Activated naive CD4-positive, alpha-beta T cell treated with Interleukin-2 at 50 U/mL for 16 hours (primary cell): ENCODE measurements at places on chromosomes 3 and 15.
A peak's percentile ranks its signal among the peaks of the same experiment; 100 is the strongest.

GRCh38 chr15:68783226-68784058 is 37.3 kb downstream of the ANP32A start:
- peak; percentile 65 for DNase-seq

DNA sequence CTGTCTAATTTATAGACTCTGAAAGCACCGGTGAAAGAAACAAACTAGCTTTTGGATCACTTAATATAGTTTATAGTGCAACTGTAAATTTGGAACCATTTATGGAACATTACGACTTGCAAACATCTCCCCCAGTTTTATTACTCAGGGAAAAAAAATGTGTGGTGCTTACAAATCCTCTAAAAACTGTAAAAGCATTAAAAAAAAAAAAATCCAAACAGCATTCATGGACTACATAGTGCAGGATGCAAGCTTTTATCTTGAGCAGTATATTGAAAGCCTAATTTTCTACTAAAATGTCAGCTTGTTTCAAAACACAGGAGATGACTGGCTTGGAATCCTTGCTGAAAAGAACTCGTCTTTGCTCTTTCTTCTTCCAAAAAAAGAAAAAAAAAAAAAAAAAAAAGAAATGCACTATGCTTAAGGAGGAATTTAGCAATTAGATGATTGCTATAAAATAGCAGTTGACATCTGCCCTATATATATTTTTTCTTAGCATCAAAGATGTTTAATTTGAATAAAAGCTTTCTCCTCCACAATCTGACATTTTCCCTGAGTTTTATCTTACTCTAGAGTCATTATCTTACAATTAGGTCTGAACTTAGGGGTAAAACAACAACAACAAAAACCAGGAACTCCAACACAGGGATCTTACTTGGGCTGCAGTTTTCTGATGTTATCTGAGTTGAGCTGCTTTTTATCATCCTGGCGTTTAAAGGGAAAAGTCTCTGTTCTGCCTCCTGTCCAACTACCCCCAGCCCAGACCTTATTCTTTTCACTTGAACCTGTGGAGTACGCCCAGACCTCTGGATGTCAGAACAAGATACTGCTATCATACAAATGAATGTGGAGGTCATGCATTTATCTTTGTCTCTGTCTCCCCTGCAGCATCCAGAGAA is 62.6 kb upstream of the PDZRN3 start:
- DNase-seq, result no peak

- no peak for DNase-seq
Observed at GRCh38 chr3:177034832-177035475, 162.3 kb downstream of the TBL1XR1 start.

GRCh38 chr3:195188426-195188927 is 82.5 kb downstream of the XXYLT1 start:
- no peak for DNase-seq

DNA sequence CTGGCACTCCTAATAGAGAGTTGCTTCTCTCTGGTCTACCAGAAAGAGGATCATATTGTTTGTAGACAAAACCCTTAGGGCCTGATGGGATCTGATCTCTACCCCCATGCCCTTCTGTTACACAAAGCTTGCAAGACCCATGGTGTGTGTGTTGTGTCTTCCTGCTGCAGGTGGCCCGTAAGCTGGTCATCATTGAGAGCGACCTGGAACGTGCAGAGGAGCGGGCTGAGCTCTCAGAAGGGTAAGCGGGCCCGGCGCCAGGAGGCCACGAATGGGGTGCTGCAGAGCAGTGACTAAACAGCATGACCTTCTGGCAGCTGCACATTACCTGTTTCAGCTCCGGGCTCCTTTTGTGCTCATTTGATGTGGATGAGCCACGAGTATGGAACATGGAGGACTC is 18.2 kb downstream of the TPM1 start:
- no peak for DNase-seq

GRCh38 chr15:25065876-25066275 is 111.1 kb downstream of the SNRPN start:
- DNase-seq, result no peak

- no peak for DNase-seq
Observed at GRCh38 chr3:145183261-145183660, 977.7 kb downstream of the PLOD2 start.

GRCh38 chr15:32704395-32704981 is 13.3 kb upstream of the GREM1 start:
- DNase-seq, result no peak

DNA sequence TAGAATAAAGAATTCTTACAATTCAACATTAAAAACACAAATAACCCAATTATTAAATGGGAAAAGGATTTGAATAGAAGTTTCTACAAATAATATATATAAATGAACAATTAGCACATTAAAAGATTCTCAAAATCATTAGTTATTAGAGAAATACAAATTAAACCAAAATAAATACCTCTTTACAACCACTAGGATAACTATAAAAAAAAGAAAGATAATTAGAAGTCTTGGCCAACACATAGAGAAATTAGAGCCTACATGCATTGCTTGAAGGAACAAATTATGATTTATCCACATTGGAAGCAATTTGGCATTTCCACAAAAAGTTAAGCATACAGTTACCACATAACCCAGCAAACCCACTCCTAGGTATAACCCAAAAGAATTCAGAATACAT is 502.3 kb upstream of the UBE2E2 start:
- DNase-seq, result no peak

- no peak for DNase-seq
Observed at GRCh38 chr3:104549099-104549714, 817.5 kb upstream of the ALCAM start.

GRCh38 chr3:63945558-63946096 is 33.4 kb upstream of the SCAANT1 start:
- DNase-seq, result no peak

GRCh38 chr3:115084686-115085085 is 62.4 kb downstream of the ZBTB20 start:
- DNase-seq, result no peak

DNA sequence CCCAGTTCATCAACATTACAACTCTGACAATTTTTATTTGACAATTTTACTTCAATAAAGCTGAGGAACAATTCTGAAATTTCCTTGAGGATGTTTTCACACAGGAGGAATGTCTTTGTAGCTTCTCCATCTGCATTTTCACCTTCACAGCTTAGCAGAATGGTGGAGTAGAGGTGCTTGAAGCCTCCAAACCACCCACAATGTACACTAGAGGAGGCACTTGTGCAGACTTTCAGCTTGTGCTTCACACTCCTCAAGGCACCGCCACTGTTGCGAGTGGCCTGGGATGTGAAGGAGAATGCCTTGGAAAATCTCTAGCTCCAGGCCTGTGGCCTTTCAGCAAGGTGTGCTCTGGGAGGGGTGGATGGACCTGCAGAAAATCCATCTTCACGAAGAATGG is 181.9 kb downstream of the EPHB1 start:
- no peak for DNase-seq

DNA sequence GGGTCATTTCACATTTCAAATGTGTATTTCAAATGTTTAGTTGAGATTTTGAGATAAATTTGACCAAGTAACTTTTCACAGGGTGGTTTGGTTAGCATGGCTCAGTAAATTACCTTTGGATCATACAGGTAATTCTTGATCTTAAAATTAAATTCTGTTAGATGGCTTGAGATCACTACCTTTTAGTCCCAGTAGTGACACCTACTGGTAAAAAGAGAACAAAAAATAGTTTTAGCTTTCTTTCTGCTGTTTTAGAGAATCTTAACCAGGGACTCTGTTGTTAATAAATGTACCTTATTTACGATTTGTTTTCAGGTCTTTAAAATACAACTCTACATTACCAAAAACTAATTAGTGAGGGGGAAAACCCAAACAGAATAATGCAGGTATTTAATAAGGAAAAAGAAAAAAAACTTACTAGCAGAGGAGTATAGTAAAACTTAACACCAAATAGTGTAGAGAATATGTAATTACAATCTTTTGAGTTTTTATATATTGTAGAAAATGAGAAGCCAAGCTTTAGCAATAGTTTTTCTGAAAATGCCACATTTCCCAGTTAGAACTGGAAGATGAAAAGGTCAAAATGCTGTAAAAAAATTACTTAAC is 620.3 kb upstream of the AGTR1 start:
- DNase-seq, result no peak

DNA sequence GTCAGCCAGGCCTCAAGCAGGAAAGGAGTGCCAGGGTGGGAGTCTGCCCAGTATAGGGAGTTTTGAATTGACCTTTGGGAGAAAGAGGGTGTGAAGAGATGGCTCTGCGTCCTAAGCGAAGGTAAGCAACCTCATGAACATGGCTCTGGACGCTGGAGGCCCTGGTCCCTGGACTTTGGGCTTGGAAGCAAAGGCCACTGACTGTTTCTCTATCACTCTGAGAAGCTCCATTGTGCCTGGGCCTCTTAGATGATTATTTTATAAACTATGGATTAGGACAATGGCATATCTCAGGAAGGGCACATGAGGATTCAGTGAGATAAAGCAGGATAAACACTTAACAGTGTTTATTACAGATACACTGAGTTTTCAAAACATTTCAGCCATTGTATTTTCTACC is 59.0 kb downstream of the SUCLG2 start:
- DNase-seq, result no peak

GRCh38 chr15:86629409-86630356 is 550.0 kb downstream of the AGBL1 start:
- no peak for DNase-seq

DNA sequence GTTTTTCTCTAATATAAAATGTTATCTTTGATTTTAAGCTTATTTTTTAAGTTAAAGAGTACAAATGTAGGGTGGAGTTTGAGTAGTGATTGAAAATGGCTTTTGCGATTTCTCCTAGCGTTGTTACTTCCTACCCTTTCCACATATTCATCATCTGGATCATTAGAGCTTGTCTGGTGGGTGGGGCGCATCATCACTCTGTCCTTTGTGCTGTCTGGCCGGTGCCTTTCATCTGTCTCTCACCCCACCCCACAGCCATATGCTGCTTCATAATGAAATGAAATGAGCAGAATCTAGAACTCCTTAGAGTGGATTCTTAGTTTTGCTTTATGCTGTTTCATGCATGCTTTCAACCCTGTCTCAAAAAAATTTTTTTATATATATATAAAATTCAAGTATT is 44.3 kb downstream of the ATP1B3 start:
- no peak for DNase-seq

DNA sequence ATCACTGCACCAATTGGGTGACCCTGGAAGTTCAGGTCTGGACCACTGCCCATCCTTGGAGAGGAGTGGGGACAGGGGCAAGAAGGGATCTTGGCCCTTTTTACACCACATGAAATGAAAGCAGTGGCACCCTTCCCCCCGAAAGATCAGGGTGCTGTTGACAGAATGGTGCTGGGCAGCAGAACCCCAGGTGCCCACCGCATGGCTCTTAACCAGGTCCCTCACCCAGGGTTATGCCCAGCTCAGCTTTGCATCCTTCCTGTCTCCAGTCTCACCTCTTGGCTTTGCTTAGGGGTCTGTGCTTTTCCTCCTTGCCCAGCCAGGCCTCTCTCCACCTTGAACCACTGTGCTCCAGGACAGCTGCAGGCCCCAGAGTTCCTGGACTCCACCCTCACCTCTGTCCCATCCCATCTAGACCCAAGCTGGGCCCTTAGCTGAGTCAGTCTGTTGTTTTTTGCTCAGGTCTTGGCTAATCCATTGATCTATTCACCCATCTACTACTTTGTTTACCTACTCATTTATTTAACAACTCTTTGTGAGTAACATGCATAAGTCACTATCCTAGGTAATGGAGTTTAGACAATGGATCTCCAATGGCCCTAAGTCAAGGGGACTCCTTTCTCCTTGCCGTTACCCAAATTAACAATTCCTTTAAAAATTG is 77.1 kb upstream of the PRR23E start:
- DNase-seq, result no peak

GRCh38 chr3:25493246-25493645 is 65.2 kb downstream of the RARB start:
- DNase-seq, result no peak

DNA sequence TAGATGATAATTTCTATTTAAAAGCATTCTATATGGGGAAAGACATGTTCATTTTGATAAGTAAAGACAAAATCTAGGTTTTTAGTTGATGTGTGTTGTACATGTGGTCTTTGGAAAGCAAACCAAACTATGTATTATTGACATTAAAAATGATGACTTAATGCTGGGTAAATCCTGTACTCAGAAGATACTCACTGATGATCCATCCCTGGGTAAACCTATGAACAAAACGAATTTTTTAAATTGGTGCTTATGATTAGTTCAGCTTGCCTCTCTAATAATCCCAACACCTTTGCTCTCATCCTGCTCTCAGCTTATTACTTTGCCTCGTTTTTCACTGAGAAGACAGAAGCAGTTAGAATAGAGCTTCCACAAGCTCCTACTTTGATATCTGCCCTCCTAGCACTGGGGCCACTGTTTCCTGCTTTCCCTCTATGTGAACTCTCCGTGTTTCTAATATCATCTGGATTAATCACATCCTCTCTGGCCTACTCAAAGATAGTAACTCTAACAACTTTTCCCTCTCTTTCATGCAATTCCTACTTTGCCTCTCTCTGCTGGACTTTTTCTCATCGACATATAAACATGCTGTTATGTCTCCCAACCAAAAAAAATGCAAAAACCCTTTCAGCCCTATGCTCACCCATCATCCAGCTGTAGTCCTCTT is 29.3 kb downstream of the RARRES1 start:
- no peak for DNase-seq

- no peak for DNase-seq
Observed at GRCh38 chr3:39056151-39056550, 4.3 kb downstream of the WDR48 start.

GRCh38 chr3:107942244-107942643 is 148.6 kb downstream of the CD47 start:
- DNase-seq, result peak; percentile 23

DNA sequence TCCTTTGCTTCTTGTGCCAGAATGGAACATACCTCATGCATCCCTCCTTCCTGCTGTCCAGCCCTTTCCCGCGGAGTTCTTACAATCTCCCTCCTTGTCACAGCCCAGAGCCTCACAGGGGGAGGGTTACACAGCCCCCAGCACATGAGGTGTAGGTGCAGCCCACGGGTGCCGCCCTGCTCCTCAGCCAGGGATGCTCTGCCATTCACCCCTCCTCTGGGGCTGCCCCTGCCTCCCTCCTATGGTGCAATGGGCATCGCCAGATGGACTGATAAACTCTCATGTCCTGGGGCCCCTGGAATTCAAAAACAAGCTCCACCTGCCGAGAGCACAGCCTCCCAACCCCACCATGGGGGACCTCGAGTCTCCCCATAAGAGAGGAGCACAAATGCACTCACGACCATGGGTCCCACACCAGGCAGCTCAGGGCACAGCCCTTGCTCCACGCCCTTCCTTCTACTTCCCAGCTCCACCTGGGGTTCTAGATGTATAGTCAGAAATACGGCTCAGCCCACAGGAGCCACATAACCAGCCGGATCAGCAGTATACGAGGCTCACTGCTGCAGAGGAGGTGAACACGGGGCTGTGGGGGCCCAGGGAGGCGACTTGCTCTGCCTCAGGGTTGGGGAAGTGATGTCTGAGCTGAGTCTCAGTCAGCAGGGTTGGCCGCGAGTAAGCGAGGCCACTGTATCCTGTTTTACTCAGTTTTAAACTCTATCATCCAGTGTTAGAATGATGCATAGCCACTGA is 269.7 kb upstream of the LYSMD4 start:
- DNase-seq, result no peak

GRCh38 chr3:52408466-52408865 is 36.4 kb downstream of the SEMA3G start:
- DNase-seq, result no peak
